ENCODE measurements at places on chromosomes 4 and X.
A peak's percentile ranks its signal among the peaks of the same experiment; 100 is the strongest.

DNA sequence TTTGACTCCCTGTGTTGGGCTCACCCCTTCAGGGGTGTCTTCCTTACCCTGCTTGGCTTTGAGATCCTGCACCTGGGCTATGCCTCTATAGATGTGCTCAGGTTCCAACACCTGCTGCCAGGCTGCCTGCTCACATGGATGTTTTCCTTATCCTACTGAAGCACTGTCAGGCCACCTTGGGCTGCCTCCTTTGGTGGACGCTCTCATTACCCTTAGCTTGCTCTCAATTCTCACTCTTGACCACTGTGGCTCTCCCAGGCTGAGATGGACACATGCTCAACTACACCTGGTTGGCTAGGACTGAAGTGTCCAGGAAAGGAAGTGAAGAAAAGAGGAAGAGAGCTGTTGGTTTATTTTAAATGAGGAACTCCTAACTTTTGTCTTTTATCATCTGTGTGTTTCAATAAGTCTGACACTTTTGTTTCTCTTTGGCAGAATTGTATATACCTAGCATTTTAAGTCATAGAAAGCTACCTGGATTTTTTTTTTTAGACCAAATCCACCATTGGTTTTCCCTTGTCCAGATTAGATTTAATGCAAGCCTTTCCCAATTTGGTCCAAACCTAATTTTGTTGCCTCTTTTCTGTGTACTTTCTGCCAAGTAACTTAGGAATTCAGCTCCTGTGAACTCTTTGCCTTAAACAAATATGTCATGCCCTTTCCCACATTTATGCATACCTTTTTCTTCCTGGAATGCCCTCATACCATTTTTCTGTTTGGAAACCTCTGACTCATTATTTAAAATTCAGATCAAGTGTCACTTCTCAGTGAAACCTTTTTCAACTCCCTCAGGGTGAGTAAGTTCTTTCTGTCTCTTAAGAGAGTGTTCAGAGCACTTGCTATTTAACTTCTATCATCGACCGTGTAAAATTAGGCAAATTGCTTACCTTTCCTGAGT is 175.8 kb downstream of the GC start:
- DNase-seq = peak; percentile 72

GRCh38 chr4:112279025-112279881 is 6.5 kb downstream of the TIFA start:
- no peak for DNase-seq

DNA sequence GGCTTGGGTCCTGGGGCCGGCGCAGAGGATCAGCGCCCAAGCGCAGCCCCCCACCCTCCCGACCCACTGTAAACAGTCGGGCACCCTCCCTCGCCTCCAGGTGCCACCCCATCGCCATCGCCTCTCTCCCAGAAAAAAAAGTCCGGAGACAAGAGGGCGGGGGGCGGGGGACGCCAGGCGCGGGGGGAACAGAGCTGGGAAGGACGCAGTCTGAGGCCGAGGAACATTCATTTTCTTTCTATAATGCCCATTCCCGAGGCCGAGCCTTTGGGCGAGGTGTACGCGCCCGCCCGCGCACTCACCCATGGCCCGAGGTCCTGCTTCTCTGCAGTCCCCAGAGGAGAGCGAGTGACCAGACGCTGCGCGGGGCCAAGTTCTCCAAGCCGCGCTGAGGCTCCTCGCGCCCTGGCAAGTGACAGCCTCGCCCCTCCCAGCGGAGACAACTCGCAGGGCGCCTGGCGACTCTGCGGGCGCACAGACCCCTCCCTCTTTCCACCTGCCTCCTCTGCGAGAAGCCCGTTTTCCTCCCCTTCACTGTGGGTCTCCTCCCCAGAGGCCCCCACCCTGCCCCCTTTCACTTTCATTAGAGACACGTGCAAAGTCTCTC is 63.5 kb upstream of the WDR17 start:
- DNase-seq = peak; percentile 12

DNA sequence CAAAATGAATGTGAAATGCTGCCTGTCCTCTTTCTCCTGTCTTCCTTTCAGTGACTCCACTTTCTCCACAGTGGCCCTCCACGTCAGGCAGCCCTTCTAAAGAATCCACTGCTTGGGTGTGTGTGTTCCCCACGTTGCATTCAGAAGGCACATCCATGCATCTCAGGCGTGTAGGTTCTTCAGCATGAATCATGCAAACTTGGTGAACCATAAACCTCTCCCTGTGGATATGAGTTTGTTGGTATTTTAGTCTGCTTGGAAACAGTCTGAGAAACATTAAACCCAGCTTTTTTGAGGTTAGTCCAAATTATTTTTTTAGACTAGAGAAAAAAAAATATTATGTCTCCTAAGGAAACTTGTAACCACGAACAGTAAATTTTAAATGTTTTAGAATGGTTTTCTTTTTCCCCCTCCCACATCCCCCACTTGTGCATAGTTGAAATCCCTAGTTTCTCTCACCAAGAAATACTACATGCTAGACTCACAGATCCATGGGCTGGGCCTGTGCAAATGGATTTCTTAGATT is 251.6 kb downstream of the CBR4 start:
- DNase-seq = peak; percentile 98

- DNase-seq = no peak
Measured at GRCh38 chrX:153786669-153787068, 5.8 kb downstream of the SRPK3 start.

GRCh38 chr4:53580274-53580673 is 11.0 kb downstream of the LNX1 start:
- DNase-seq = no peak

DNA sequence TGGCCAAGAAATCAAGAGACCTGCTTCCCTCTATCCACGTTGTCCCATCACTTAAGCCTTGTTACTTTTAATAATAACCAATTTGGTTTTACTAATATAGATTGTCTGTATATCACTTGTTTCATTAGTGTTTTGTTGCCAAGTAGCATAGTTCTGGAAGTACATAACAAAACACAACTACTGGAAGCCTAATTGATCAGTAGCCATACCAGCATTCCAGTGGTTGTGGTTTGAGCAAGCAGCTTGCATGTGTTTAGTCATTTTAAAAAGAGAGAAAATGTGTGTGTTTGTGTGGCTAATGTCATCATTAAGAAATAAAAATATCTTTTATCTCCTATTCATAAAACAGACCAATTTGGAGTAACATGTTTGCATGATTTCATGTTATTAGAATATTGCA is 70.8 kb downstream of the PTPN13 start:
- peak; percentile 71 for DNase-seq

DNA sequence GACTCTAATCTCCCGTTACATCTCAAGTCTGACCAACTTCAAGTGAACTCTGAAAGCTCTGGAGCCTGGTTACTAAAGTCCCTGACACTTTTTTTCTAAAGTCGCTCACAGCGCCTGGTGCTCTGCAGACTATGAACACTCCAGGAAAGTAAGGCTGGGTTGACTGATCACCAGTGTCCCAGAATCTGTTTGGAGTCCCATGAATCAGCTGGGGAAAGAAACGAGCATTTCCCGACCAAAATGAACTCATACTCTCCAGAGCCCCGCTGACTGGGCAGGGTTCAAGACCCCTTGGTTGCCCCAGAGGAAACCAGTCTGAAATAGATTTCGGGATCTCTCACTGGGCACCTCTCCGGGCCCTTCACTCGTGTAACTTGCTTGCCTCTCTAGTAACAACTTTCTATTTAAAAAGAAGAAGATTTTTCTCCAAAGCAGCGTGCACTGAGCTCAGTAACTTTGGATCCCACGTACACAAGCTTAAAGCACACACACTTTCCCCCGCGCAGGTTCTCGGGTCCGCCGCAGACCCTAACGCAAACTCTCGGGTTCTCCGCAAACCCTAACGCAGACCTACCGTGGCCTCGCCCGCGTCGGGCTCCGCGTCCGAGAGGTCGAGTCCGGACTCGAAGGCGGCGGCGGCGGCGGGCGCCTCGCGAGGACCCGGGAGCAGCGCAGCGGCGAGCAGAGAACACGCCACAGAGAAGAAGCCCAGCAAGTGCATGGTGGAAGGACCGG is 964 bp downstream of the VEGFC start:
- DNase-seq = peak; percentile 63

DNA sequence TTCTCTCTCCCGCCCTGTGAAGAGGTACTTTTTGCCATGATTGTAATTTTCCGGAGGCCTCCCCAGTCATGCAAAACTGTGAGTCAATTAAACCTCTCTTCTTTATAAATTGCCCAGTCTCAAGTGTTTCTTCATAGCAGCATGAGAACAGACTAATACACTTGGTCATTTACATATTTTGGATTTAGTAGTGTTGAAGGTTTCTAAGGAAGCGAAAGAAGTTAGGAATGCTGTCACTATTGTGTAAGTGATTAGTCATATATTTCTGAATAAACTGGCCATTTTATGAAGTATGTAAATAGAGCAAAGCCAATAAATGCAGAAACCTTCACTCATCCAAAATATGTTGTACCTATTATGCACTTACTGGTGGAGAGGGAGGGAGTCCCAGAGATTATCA is 34.4 kb upstream of the GK2 start:
- peak; percentile 23 for DNase-seq

DNA sequence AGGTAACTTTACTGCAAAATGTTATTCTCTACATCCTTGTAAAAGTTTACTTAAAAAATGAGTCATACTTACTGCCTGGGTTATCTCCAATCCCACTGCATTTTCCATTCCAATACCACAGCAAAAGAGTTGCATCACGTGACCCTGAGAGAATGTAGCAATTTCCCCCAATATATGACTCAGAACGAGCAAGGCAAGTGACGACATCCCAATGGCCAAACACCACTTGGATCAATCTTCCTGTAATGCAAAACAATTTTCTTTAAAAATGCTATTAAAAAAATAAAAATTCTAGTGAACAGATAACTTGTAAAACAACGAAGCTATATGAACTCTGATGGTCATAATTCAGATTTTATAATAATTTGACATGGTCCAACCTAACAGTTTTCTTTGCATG is 224.3 kb downstream of the DCLK2 start:
- peak; percentile 96 for DNase-seq

DNA sequence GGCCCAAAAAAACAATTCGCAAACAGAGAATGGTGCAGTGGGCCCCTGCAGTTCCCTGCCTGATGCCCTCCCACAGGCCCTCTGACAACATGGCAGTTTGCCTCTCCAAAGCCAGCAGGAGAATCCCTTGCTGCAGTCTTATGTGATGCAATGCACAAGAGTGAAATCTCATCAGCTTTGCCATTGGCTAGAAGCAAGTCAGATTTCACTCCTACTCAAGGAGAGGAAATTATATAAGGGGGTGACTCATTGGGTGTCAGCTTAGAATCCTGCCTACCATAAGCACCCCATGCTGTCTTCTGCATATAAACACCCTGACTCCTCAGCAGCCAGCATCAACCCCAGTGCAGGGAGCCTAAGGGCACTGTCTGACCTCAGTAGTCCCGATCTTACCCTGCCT is 157.3 kb upstream of the LDB2 start:
- DNase-seq = peak; percentile 87

DNA sequence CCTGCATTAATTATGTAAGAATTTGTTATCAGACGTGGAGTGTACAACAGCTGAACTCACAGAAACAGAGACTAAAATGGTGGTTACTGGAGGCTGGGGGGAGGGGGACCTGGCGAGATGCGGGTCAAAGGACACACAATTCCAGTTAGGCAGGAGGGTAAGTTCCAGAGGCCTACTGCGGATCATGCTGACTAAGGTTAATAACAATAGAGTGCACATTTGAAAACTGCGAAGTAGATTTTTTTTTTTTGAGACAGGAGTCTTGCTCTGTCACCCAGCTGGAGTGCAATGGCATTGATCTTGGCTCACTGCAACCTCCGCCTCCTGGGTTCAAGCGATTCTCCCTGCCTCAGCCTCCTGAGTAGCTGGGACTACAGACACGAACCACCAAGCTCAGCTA is 7.6 kb downstream of the AGA start:
- no peak for DNase-seq

DNA sequence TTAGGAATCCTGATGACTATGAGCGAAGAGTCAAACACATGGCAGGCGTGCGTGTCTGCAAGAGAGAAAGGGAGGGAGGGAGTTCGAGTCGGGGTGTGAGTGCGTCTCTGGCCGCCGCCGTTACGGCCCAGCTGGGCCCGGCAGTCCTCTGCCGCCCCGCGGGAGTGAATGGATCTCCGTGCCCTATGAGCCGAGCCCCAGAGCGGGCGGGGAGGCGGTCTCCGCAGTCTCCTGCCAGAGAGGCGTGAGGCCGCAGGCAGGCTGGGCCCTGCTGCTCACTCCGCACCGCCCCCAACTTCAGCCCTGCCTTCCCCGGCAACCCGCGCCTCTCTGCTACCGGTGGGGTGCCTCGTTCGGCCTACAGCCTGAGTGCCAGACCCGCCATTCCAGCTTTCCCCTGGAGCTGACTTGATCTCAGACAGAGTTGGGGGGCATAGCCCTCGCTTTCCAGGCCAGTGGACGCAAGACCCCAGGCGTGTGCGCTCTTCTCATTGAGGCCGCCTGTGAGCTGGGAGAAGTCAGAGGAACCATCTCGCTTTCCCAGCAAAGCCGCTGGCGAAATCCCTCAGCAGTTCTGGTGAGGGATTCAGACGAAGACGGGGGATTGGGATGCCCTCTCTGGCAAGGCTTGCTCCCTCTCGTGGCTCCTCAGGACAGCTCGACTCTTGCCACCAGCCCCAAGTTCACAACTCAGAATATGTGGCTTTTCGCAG is 1.4 kb downstream of the SLC16A2 start:
- peak; percentile 66 for DNase-seq

GRCh38 chrX:140298960-140299825 is 205.7 kb downstream of the SOX3 start:
- no peak for DNase-seq

Data from fibroblast of skin of back (primary cell).